GM10248 (cell line): ENCODE measurements at places on chromosomes 7 and 10.

GRCh38 chr10:74460812-74461211 is 309.8 kb downstream of the ADK start:
- DNase-seq = no peak

GRCh38 chr7:33215992-33216391 is 86.6 kb downstream of the BBS9 start:
- no peak for DNase-seq

- DNase-seq = no peak
These were observed 833.5 kb downstream of the XPNPEP1 start for GRCh38 chr10:109089779-109090178.

GRCh38 chr7:48168159-48168558 is 3.1 kb upstream of the ABCA13 start:
- DNase-seq = no peak

DNA sequence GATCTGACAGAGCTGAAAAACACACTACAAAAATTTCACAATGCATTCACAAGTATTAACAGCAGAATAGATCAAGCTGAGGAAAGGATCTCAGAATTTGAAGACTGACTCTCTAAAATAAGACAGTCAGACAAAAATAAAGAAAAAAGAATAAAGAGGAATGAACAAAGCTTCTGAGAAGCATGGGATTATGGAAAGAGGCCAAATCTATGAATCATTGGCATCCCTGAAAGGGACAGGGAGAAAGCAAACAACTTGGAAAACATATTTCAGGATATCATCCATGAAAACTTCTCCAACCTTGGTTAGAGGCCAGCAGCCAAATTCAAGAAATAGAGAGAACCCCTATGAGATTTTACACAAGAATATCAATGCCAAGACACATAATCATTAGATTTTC is 804.8 kb upstream of the IGFBP3 start:
- DNase-seq = no peak

DNA sequence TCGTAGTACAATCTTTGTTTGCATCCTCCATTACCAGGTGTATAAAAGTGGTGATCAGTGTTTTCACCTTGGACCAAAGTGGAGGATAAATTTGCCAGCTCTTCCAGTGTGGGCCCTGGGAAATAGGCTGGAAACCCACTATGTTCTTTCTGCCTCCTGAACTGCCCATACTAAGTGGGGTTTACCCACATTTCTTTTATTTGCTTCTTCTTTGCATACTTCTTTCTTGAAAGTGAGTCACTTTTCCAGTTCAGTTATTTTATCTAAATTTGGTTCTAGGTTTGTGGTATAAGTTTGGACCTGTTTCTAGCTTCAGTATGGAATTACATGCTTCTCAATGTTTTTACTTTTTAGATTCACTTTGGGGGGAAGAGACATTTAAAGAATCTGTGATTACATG is 126.2 kb upstream of the ACBD5 start:
- no peak for DNase-seq

- DNase-seq = peak; percentile 90
These were observed 2.9 kb upstream of the HMX3 start for GRCh38 chr10:123132576-123133477.

DNA sequence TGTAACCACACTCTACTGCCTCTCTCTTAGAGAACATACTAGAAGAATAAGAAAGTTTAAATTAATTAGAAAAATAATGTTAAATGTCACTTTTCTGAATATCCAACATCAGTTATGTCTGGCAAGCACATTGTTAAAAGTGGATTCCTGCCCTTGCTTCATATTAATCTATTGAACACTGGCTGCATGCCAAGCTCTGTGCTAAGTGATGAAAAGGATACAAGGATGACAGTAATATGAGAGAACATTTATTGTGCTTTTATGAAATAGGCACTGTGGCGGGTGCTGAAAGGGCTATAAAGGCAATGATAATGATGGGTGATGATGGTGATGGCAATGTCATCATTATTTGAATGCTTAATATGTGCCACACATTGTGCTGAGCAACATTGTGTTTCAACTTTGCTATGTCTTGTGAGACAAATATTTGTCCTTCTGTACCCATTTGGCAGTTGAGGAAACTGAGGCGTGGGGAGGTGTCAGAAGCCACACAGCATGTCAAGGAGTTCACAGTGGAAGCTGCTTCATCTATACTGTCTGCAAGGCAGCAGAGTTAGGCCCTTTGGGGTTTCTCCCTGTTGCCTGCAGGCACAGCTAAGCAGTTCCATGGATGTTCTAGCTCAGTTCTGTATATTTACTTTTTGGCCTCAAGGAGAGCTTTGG is 64.2 kb upstream of the RAPGEF5 start:
- DNase-seq = no peak

- DNase-seq = no peak
These were observed 66.1 kb upstream of the KAT6B start for GRCh38 chr10:74760086-74760979.

GRCh38 chr10:22681783-22682183 is 32.6 kb downstream of the PIP4K2A start:
- no peak for DNase-seq

GRCh38 chr10:22779331-22780019 is 65.1 kb upstream of the PIP4K2A start:
- DNase-seq = no peak

DNA sequence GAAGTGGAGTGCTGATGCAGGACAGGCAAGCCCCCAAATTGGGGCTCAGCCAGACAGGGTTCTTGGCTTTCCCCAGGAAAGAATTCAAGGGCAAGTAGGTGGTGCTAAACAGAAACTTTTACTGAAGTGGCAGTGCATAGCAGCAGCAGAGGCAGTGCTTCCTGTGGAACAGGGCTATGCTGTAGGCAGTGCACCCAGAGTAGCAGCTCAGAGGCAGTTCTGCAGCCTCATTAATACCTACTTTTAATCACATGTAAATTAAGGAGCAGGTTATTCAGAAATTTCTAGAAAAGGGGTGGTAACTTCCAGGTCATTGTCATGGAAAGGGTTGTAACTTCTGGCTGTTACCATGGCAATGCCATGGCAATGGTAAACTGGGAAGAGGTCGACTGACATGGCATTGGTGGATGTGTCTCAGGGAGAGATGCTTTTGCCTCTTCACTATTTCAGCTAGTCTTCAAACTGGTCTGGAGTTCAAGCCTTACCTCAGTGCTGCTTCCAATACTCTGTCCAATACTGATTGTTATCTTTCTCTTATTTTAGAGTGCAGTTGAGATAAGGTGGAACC is 29.2 kb downstream of the PRSS58 start:
- no peak for DNase-seq

- no peak for DNase-seq
These were observed 57.7 kb upstream of the CDK14 start for GRCh38 chr7:90538405-90538804.

- DNase-seq = no peak
These were observed 31.7 kb upstream of the CCNY start for GRCh38 chr10:35304649-35305048.

GRCh38 chr10:5624701-5625100 is 41.7 kb downstream of the ASB13 start:
- no peak for DNase-seq

DNA sequence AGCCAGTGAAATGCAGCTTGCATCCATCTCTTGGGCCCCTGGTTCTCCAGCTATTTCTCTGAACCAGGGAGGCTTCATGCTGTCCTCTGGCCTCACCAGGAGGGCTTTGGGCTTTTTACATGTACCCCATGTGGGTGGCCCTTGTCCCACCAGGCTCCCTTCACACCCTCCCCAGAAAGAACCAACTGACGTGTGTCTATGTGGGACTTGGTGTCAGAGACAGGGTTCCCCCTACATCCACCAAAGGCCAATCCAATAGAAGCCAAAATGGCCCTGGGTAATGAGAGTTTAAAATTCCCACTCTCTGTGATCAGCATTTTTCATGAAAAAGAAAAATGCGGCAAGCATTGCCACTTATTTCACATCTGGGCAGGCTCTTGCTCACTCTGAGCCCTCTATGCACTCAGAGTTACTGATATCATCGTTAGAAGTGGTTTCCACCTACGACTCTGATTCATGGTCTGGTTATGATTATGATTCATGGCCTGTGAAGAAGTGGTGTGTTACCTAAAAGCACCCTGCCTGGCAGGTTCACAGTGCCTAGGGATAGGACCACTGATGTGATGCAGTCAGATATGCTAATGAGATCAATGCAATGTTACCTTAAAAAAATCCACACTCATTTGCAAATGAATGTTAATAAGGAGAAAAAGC is 133.5 kb downstream of the BUB3 start:
- DNase-seq = no peak

DNA sequence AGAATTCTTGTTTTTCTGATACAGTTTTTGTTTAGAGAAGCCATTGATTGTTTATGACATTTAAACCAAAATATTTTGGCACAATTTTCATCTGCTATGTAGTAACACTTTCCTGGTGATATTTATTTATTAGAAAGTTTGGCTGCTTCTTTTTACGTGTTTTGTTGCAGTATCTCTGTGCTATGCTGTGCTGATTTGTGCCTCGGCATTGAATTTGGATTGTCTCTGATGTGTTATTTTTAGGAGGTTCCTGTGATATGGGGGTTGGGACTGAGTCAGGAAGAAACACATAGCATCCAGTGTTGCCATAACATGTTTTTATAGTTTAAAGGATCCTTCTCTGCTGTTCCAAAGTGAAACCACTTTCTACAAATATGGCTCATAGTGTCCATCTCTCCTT is 1197.7 kb upstream of the LRRN3 start:
- DNase-seq = no peak

DNA sequence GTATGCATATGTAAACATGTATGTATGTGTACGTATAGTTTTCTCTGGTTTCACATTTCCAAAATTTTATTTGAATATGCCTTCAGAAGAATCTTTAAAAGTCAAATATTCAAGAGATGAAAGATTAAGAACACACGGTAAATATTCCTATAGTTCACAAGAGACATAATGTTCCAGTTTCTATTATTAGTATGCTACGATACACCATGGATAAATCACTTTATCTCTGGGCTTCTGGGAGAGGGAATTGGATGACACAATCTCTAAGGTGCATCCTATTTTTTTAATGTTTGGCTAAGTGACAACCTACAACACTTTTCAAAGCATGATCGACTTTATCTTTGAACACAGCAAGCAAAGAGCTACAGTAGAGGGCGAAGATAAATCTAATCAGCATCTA is 13.8 kb downstream of the TM9SF3 start:
- no peak for DNase-seq

DNA sequence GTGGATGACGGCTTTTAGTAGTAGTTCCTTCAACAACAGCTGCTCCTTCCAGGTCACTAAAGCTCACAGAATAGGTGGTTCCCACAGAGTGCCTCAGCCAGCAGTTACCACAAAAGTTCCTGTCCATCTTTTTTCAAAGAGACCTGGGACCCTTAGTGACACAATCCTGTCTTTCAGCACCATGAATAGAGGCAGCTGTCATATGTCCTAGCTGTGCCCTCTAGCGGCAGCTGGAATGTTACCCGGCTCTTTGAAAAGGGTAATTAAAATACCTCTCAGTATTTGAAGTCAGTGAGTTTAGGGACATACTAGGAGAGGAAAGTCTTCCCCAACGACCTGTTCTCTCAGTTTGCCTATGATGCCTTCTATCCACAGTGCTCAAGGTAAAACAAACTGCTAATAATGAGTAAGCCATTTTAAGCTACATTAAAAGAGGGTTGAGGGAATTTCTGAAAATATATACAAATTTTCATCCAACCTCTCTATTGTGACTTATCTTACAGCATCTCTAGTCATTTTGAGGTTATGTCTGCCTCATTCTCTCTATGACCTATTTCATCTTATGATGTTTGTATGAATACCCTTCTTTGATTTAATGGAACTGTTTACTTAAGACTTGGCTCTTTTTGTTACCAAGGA is 290.8 kb downstream of the NXPH1 start:
- DNase-seq = peak; percentile 54

DNA sequence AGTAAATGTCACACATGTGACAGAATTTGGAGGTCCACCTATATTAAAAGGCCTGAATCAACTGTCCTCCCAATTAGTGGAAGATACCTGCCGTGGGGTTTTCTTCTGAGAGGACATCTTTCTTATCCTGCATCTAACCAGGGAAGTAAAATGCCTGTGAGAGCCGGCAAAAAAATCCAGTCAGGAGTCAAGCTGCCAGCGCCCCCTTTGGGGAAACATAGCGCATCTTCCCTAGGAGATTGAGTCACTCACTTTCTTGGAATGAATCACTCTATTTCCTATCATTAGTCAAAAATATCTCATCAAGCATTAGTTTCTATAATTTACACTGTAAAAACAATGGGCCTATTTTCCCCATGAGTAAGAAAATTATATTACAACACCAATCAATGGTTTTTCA is 66.4 kb upstream of the ANK3 start:
- DNase-seq = no peak

DNA sequence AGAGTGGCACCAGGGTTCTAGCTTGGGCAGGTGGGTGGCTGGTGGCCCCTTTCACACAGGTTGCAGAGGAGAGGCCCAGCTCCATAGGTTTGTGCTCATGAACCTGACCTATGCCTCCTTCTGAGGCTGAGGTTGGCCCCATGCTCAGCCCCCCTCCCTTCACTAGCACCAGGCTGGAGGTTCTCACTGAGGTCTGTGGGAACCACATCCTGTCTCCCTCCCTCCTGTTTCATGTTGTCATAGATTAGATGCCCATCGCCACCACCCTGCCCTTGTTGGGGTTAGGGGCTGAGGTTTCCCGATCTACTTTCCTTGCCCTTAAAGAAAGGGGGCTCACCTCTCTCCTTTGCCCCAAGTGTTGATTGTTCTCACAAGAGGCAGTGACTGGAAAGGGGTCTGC is 14.7 kb downstream of the NEUROG3 start:
- DNase-seq = no peak

- DNase-seq = no peak
These were observed 70.1 kb downstream of the ITPRID1 start for GRCh38 chr7:31583942-31584341.

DNA sequence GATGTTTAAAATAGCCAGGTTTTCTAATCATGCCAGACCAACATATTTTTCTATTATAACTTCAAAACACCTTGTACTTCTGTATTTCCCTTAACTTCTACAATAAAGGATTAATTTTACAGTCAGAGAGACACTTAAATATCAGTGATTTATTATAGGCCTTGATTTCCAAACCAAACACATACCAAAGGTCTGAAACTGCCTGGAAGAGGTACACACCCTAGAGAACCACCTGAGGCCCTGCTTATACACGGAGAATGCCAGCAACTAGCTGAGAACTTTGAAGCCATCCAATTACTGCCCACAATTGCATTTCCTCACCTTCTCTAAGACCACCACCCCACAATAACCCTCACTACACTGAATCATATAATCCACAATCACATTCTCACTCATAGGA is 4.9 kb downstream of the CCDC6 start:
- DNase-seq = no peak
